Lower lobe of right lung (tissue), 2 donors: ENCODE measurements at places on chromosomes 3 and 15.

DNA sequence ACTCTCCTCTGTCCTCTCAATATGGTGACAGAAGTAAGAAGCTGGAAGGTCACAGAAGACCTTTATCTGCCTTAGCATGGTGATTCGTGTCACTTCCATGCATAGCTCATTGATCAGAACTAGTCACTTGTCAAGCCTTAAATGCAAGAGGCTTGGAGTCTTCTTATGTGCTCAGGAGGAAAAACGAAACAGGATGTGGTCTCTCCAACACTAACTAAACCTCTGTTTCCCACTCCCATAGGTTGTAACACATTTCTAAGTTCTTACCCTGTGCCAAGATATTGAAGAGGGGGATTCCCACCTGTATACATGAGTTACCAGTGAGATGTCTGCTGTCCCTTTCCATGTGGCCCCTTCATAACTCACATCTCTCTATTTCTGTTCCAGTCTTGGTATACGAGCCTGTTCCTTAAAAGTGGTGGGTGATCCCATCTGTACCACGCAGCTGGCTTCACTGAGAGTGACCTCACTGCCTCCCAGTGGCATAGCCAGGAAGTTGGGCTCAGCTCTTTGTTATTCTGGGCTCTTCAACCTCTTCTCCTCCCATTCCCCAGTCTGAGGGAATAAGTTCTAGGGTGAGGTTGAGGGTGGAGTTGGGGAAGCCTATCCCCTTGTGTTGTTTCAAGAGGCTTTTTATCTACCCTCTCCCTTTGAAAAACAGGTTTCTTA is 203.2 kb upstream of the PPP2R3A start:
- no peak for DNase-seq
- no peak overlapping the region for H3K4me3 ChIP-seq
- H3K27me3 ChIP-seq, result no peaks in the 10 kb centered on the region
- no peak overlapping the region for H3K27ac ChIP-seq

DNA sequence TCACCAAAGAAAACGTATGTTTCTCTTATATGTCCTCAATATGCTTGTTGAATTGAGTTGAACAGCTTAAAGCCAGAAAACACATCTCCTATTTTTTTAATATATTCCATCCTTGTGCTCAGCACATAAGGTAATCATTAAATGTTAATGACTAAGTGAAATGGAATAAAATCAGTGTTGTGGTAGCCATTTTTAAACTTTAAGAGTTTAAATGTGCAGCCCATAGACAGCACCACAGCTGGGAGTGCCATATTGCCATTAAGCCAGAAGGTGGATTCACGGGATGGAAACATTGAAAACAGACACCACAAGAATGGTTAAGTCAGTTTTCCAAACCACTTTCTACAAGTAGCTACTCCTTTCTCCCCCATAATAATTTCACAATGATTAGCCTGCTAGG is 76.8 kb upstream of the C15orf61 start:
- no peaks in the 10 kb centered on the region for H3K27me3 ChIP-seq
- H3K4me3 ChIP-seq, result no peak overlapping the region
- no peaks in the 10 kb centered on the region for H3K36me3 ChIP-seq
- H3K4me1 ChIP-seq, result no peaks in the 10 kb centered on the region

DNA sequence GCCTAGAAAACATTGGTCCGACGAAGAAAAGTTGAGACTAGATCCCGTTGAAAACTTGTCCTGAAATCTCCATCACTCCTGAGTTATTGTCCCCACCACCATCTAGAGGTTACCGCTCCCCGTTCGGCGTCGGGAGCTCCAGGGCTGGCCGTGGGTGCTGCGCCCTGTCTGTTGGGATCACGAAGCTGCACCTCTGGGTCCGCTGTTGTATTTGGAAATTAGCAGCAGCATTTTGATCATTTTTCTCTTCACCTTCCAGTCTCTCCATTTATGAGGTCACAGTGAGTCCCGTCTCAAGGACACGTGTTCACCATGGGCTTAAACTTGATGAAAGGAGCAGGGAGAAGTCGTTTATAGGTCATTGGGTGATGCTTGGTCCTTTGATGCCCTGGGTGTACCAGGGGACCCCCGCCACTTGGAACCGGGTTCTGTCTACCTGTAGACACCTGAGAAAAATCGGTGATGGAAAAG is 565 bp downstream of the MANF start:
- peak overlapping the region; percentile 92 for H3K27ac ChIP-seq
- peak overlapping the region; percentile 76 for H3K4me3 ChIP-seq
- no peaks in the 10 kb centered on the region for H3K27me3 ChIP-seq
- H3K4me1 ChIP-seq, result peaks cover 62% of the 10 kb centered on the region
- no peak for DNase-seq

DNA sequence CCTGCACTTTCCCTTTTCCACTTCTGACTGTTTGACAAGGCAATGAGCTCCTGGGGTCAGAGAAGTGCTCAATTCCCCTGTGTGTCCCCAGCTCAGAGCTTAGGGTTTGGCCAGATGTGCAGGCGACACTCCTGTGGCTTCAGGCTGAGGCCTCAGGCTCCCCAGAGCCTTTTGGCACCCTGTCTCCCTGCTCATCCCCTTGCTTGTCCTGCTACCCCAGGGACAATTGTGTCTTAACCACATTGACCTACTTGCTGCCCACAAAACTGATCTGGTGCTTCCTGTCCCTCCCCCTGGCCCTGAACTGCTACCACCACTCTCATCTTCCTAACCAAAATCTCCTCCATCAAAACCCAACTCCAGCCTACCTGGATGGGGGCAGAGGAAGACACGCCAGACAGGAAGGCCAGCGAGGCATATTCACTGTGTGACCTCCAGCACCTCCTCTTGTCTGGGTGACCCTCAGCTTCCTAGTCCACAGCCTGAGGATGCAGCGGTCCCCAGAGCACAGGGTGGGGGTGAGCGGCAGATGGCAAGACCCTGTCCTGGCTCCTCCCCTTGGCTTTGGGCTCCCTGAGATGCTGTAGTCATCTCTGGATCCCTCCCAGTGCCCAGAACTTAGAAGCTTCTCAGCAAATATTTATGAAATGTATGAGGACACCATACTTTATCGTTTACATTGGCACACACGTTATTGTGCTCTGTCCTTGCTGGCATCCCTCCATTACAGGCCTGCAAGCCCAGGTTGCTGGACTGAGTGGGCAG is 98.9 kb upstream of the SLC6A6 start:
- peaks cover 2% of the 10 kb centered on the region for H3K27me3 ChIP-seq
- H3K27ac ChIP-seq, result no peak overlapping the region
- no peaks in the 10 kb centered on the region for H3K4me1 ChIP-seq
- H3K36me3 ChIP-seq, result no peaks in the 10 kb centered on the region
- DNase-seq, result no peak

DNA sequence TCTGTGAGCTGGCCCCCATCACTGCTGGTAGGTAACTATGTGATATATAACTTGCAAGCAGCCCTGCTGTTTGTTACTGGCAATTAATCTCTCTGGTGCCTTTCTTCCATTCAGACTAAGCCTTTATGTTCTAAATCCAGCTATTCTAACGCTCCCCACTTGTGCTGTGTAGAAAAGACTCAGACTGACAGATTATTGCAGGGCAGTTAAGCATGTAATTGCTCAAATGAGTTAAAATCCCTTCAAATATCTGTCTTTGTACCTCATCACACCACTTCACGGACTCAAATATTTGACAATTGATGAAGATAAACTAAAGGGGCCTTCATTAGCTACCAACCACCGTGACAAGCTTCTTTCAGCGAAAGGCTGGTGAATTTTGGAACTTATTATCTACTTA is 416.2 kb downstream of the NR2F2 start:
- no peak for DNase-seq
- no peaks in the 10 kb centered on the region for H3K27me3 ChIP-seq
- no peaks in the 10 kb centered on the region for H3K36me3 ChIP-seq
- no peaks in the 10 kb centered on the region for H3K4me1 ChIP-seq
- H3K4me3 ChIP-seq, result no peak overlapping the region

GRCh38 chr3:18153571-18154173 is 271.5 kb downstream of the SATB1 start:
- H3K27ac ChIP-seq, result no peak overlapping the region
- H3K36me3 ChIP-seq, result no peaks in the 10 kb centered on the region
- no peaks in the 10 kb centered on the region for H3K27me3 ChIP-seq
- H3K4me1 ChIP-seq, result no peaks in the 10 kb centered on the region
- no peak for DNase-seq

DNA sequence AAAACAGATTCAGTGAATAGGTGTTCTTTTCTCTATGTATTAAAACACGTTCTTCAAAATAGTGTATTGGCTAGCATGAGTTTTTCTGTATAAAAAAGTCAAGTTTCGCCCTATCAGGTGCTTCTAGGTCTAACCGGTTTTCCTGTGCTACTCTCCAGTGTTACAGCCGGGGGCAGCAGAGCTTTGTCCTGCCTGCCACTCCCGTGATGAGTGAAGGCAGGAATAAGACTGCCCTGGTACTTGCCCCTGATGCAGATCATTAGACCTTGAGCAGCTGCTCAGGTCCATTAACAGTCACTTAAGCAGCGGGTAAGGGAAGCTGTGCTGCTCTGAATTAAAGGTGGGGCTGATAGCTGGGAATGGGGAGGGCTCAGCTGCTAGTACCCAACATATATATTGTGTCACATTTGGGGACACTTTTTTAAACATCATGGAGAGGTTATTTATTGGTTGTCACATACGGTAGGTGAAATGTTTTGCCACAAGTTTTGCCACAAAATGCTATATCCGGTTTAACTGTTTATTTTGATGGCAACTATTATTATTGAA is 1.3 kb upstream of the UNC13C start:
- peaks cover 7% of the 10 kb centered on the region for H3K4me1 ChIP-seq
- H3K27me3 ChIP-seq, result peaks cover 15% of the 10 kb centered on the region
- no peak for DNase-seq
- no peak overlapping the region for H3K4me3 ChIP-seq
- no peaks in the 10 kb centered on the region for H3K36me3 ChIP-seq
